ENCODE measurements at places on chromosomes 7 and 10. TPM values are rescaled to one million over a fixed set of nuclear protein-coding genes. Genes with fewer than 3 reads are reported as not detected.

- no peak for DNase-seq
Observed at GRCh38 chr10:13957856-13958255, 371.1 kb downstream of the PRPF18 start.

GRCh38 chr10:22049635-22050034 lies 46.1 kb upstream of the DNAJC1 start:
- no peak for DNase-seq

DNA sequence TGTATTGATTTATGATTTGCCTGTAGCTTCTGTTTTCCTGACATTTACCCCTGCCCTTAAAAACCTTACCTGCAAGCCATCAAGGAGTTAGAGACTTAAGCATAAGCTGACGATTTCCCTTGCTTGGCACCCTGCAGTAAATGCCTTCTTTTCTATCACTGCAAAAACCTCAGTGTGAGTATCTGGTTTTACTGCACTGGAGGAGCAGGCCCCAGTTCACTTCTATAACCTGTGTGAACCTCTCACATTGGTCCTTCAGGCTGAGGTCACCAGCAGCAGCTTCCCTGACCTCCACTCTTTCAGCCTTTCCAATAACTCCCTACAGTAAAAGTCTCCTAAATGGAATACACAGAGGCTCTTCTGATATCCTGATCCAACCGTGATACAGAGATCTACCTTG lies 30.5 kb downstream of the NUP42 start:
- DNase-seq = no peak

The LLCFC1 gene
- total RNA-seq = not detected

GRCh38 chr7:21903020-21903786 lies 42.5 kb downstream of the CDCA7L start:
- DNase-seq = no peak

DNA sequence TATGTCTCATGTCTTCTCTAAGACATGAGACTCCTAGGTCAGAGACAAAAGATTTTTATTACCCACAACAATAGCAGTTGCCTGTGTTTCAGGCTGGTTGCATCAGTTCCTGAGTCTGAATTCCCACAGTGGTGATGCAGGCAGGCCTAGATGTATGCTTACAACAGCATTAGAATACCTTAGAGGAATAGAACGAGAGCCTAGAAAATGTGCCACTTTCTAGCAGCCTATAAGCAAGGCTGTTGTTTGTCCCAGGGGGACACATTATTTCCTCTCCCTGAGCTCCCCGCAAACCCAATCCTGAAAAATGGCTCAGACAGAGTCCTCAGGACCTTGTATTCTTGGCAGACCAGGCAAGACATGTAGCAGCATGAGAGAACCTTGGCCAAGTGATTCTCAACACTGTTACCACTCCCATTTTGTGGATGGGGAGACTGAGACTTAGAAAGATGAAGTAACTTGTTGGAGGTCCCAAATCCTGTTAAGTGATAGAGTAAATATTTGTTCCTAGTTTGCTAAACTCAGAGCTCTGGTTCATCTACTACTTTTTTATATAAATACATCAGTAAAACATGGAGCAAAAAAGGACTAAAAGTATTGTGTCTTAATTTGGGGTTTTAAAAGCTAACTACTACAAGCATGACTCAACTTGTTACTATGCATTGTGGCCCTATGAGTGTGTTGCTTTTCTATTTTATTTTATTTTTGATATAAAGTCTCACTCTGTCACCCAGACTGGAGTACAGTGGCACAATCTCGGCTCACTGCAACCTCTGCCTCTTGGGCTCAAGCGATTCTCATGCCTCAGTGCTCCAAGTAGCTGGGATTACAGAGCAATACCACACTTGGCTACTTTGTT lies 14.2 kb downstream of the VTI1A start:
- DNase-seq = no peak

DNA sequence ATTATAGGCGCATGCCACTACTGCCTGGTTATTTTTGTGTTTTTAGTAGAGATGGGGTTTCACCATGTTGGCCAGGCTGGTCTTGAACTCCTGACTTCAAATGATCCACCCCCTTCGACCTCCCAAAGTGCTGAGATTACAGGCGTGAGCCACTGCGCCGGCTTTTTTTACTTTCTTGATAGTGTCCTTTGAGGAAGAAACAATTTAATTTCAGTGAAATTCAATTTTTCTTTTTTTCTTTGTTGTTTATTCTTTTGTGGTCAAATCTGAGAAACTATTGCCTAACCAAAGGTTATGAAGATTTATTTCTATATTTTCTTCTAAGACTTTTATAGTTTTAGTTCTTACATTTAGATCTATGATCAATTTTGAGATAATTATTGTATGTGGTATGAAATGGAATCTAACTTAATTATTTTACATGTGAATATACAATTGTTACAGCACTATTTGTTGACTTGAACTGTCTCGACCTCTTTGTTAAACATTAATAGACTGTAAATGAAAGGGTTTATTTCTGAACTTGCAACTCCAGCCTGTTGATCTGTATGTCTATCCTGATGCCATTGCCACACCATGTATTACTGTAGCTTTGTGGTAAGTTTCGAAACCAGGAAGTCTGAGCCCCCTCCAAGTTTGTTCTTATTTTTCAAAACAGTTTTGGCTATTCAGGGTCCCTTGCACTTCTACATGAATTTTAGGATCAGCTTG lies 19.8 kb upstream of the RASSF4 start:
- DNase-seq = no peak

The TMEM176B gene
- total RNA-seq = 41.2 TPM

- DNase-seq = no peak
Observed at GRCh38 chr7:44057181-44057848, 8.1 kb downstream of the PGAM2 start.

The NXPH1 gene
- total RNA-seq = not detected

The LGI1 gene
- total RNA-seq = not detected

The STK31 gene
- 0.67 TPM for total RNA-seq

The COBL gene
- total RNA-seq = 16.6 TPM

- DNase-seq = no peak
Observed at GRCh38 chr7:151133266-151133985, 34.1 kb downstream of the GBX1 start.

The CLRN3 gene
- 0.69 TPM for total RNA-seq

DNA sequence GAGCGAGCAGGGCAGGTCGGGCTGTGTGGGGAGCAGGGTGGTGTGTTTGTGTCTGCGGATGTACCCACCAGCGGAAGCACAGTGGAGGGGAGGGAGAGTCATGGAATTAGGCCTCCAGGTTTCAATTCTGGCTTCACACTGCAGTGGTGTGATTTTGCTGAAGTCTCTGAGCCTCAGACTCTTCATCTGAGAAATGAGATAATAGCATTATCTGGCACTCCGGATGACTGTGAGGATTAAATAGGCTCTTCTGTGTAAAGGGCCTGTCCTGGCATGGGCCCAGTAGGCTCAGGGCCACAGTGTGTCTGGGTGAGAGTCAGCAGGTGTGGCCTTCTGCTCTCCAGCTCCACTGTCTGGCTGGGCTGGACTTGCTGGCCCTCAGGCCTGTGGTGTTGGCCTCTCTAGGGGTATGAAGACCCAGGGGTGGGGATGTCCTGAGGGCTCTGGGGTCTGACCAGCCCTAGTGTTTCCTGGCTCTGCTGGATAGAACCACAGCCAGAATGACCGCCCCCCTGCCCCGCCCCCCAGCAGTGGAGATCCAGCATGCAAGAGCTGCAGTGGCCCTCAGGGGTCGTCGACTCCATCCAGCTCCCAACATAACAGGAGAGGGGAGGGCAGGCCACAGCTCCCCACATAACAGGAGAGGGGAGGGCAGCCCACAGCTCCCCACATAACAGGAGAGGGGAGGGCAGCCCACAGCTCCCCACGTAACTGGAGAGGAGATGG lies 178.6 kb downstream of the RPS24 start:
- DNase-seq = no peak

- no peak for DNase-seq
Observed at GRCh38 chr7:111147708-111148533, 57.0 kb downstream of the LRRN3 start.

DNA sequence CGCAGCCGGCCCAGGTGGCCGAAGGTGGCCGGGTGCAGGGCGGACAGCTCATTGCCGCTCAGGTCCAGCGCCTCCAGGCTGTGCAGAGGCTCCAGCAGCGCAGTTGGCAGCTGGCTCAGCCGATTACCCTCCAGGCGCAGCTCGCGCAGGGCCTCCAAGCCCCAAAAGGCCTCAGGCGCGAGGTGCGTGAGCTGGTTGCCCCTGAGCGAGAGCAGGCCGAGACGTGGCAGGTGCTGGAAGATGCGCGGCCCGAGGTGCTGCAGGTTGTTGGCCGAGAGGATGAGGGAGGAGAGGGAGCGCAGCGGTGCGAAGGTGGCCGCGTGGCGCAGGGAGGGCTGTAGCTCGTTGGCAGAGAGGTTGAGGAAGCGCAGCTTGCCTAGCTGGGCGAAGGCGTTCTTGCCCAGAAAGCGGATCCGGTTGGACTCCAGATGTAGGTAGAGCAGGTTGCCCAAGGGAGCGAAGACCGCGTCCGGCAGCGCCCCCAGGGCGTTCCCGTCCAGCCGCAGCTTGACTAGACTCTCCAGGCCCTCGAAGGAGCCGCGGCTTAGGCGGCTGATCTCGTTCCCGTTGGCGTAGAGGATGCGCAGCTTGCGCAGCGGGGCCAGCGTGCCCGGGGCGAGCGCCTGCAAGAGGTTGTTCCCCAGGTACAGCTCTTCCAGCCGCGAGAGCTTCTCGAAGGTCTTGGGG lies 923 bp downstream of the TRIL start:
- DNase-seq = no peak

DNA sequence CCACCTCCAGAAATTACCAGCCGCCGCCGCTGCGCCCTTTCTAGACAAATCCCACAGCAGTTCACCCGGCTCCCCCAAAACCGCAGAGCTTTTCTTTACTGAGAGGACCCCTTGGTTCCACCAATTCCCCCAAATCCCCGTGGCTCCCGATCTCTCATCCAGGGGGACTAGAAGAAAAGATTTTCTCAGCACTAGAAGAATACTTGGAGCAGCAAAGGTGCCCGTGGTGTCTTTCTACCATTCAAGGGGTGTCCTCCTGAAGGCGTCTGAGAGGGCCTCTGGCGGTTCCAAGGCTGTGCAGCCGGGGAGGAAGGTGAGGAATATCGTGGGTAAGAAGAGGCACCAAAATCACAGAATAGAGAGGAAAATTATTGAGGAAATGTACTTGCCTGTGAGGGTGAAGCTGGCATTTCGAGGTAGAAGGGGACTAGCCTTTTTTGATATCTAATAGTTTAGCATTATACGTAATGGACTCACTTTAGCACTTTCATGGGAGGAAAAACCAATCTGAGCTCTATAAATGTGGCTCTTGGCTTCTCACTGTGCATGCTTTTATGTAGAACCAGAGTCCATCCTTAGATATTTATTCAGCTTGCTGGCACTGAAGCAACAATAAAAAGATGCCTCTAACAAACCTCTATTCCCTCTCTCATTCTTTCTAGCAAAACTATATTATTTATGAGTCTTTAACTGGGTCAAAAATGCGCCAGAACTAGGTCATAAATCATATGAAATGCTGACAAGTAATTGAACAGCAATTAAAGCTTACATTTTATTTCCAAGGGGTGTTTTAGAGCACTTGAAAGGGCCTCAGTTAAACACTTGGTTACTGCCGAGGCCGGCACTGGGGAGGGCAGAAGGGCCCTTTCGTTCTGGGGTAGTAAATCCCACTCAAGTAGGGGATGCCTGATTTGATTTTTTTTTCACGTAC lies 13.8 kb upstream of the HOXA2 start:
- no peak for DNase-seq

The SLC18A3 gene
- 0.09 TPM for total RNA-seq

DNA sequence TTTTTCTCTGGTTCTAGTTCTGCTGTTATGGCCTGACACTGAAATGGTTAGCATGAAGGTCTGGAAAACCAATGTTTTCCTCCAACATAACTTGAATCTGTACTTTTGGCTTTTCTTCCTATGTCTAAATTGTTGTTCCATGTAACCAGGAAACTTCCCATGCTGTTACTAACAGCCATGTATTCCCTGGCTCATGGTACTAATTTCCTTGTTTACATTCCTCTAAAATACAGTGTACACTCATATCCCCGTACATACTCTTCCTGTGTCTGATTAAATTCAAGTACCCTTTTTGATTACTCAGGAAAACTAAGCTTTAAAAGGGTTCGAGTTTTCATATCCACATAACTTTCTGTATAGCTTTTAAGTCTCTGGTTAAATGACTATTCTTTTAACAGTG lies 12.3 kb upstream of the ACSM6 start:
- no peak for DNase-seq

- DNase-seq = no peak
Observed at GRCh38 chr10:43267811-43268210, 946 bp upstream of the RASGEF1A start.

DNA sequence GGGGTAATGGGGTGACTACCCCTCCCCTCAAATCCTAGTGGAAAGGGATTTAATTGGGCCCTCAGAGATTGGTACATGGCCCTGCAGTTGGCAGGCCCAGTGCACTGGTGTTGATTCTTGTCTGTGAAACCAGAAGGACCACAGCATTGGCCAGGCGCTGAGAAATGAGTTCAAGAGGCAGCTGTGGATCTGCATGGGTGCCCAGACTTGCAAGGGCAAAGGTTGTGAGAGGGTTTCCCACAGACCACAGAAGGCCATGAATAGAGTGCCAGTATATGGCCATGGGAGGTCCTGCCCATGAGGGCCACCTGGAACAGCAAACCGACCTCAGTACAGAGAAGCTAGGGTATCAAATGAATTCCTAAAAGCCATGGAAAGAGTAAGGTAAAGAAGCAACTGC lies 32.9 kb downstream of the TMEM168 start:
- DNase-seq = no peak

The CHAT gene
- total RNA-seq = not detected

GRCh38 chr7:52659178-52659577 lies 376.3 kb upstream of the POM121L12 start:
- DNase-seq = no peak
